ENCODE measurements at places on chromosomes 11 and 22.

DNA sequence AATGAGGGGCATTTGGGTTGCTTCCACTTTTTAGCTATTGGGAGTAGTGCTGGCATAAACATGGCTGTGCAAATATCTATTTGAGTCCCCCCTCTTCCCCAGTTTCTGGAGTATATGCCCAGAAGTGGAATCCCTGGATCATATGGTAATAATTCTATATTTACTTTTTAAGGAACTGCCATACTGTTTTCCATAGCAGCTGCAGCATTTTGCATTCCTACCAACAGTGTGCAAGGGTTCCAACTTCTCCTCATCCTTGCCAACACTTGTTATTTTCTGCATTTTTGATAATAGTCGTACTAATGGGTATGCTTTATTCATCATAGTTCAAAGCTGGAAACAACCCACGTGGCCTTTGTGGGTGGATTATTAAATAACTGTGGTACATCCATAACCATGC is 883.5 kb downstream of the TBC1D22A start:
- no peak for DNase-seq

- DNase-seq = no peak
Observed at GRCh38 chr22:22520020-22520656, at the start of gene ZNF280A. TSS of gene ZNF280A (minus strand) at chr22:22520270. CDS start at chr22:22515630, 4,640 bp downstream.

DNA sequence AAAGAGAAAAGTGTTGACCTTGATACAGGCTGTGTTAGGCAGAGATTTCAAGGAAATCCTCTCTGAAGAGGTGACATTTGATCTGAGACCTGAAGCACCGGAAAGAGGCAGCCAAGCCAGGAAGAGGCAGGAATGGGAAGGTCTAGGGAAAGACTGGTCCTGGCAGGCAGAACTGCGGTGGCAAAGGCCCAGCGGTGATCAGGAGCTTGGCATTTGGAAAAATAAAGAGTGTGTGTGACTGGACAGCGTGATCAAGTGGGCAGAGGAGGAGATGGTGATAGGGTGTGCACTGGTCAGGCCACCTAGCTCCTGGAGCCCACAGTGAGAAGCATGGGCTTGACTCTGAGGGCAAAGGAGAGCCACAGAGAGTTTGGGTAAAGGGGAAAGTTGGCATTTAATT is 27.2 kb upstream of the GAB4 start:
- DNase-seq = no peak

DNA sequence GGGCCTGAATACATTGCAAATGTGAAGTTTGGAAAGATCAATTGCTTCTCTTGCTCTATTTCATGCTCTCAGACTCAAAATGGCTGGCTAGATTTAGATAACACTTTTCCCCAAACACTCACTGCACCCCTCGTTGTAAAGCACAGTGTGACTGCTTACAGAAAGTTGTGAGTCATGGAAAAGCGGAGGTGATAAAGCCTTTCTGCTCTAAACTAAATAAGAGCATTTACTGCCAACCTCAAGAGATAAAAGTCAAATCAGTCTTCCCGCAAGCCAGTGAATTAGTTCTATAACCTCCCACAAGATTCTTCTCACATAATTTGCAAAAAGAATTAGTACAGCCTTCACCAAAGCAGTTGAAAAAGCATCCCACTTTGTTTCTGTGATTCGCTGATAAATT is 168.7 kb downstream of the WT1 start:
- DNase-seq = no peak

DNA sequence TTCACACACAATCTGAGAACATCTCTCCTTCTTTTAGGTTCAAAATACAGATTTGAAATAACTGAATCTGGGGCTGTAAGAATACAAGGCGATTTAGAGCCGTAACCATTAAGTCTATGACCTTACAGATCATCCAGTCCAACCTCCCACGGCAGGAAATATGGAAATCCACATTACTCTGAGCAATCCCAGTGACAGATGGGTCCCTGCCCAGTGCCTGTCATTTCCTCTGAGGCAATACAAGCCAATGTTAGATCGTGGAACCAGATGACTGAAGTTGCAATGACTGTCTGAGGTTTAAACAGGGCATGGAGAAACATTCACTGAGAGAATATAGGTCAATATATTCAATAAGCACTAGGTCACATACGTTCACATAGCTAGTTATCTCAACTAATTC is 77.4 kb upstream of the OR5AK2 start:
- no peak for DNase-seq

DNA sequence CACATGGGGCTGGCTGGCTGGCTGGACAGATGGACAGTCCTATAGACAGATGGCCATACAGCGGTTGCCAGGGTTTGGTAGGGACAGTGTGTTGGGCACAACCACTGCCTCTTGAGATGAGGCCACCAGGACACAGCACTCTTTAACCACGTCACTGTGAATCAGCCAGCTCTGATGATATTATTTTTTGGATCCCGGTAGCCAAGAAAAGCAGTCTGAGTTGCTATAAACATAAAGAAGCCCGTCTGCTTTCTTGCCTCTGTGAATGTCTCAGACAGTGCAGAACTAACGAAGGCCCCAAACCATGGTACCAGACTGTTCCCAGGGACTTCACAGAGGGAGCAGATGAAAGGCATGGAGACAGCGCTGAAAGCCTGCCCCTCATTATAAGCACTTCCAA is 115.9 kb upstream of the CSNK2A3 start:
- no peak for DNase-seq

DNA sequence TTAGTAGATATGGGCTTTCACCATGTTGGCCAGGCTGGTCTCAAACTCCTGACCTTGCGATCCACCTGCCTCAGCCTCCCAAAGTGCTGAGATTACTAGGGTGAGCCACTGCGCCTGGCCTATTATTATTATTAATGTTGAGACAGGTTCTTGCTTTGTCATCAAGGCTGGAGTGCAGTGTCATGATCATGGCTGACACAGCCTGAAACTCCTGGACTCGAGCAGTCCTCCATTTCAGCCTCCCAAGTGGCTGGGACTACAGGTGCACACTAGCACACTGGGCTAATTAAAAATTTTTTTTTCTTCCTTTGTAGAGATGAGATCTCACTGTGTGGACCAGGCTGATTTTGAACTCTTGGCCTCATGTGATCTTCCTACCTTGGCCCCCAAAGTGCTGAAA is 102.0 kb downstream of the STIM1 start:
- no peak for DNase-seq

DNA sequence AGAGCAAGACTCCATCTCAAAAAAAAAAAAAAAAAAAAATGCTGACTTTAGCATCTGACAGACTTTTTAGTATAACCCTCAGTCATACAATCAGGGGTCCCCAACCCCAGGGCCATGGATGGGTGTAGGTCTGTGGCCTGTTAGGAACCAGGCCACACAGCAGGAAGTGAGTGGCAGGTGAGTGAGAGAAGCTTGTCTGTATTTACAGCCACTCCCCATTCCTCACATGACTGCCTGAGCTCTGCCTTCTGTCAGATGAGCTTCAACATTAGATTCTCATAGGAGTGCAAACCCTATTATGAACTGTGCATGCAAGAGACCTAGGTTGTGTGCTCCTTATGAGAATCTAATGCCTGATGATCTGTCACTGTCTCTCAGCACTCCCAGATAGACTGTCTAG is 3.3 kb downstream of the FAM227A start:
- DNase-seq = no peak

DNA sequence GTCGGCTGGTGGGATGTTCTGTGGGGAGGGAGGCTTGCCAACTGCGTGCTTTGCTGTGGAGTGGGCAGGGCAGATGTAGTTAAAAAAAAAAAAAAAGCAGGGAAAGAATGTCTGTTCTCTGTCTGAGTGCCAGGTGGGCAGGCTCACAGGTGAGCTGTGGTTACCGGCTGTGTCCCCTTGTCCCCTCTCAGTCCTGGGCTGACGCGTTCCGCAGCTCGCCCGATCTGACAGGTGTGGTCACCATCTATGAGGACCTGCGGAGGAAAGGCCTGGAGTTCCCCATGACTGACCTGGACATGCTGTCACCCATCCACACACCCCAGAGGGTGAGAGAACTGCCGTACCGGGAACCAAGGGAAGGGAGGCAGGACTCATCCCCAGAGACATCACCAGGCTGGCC is 23.6 kb downstream of the TOM1 start:
- DNase-seq = no peak

DNA sequence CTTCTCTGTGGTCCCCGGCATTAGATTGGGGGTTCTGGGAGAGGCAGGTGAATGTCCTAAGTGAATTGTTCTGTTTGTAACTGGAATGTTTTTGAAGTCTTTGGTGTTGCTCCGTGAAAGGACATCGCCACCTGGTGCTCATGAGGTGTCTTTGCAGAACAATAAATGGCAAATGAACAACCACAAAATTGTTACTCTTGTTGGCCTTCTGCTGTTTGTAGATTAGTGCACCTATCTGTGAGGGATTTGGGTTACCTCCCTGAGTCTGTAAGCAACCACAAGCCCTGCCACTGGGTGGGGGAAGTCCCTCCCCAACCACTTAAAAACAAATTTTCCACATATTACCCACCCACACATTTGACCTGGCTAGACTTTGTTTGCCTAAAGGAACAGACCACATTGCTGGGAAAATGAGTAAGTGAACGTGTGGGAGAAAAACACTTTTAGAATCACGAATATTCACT is 4.7 kb downstream of the MPEG1 start:
- DNase-seq = peak; percentile 14

GRCh38 chr11:120344302-120345004 is 8.2 kb downstream of the ARHGEF12 start:
- DNase-seq = no peak

DNA sequence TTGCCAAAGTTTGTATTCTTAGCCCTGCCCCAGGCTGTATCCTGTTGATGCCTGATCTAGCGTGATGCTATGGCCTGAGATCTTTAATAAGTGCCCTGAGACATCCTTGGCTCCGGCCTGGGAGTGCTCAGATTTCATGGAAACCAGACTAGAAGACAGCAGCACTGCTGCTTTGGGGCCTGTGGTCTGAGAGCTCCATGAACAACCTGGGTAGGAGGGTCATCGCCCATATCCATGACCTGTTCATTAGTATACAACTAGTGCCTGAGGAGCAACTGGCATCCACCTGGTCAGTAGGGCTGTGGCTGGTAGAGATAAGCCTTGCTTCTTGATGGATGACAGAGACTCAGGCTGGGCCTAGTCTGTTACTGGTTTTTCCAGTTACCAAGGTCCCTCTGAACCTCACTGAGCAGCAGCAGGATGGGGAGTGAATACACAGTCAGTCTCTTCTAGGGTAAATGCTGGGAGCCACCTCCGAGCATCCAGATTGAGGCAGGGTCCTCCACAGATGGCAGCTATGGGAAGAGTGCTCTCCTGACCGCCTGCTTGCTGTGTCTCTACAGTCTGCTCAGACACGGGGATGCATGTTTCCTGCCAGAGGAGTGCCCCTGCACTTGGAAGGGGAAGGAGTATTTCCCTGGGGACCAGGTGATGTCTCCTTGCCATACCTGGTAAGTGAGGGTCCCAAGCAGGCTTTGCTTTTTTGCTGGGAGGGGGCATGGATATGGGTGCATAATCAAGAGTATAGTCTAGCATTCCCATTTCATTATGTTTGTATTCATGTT is 39.0 kb downstream of the OTOG start:
- no peak for DNase-seq

GRCh38 chr11:45578316-45578715 is 87.1 kb downstream of the CHST1 start:
- DNase-seq = no peak

- DNase-seq = no peak
Observed at GRCh38 chr11:57131080-57131790, 50.5 kb upstream of the LRRC55 start.

DNA sequence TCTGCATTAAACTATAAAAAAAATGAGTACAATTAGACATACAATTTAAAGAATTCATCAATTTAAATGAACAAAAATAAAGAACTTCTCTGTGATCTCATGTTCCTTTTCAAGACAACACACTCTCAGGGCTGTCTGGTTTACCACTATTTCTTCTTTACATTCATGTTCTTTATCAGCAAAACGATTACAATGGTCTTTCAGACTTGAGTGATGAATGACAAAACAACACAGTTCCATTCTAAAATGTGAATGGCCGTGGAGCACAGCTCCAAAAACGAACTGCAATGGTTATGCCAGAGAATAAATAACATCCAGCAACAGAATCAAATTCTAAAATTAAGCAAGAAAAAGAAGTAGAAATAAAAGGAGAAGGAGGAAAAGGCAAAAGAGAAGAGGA is 113.1 kb downstream of the CADM1 start:
- no peak for DNase-seq

DNA sequence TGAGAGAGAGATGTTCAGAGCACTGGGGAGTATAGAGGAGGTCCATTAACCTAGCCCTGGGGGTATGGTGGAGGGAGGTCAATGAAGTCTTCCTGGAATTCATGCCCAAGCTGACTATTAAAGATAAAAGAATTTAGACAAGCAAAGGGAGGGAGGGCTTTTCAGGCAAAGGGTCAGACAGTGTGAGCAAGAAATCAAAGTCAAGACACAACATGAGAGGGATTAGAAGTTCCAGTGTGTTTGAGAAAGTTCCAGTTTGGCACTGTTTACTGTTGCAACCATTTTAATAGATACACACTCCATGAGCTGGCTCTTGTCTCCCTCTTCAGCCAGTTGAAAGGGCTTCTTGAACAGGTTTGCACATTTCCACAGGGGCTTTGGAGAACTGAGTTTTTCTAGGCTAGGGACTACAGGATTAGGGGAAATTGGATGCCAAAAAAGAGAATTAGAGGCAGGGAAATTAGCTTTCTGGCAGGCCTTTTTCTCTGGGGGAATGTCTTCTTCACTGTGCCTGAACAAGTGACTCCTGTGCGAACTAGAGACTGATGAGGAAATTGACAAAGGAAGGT is 14.7 kb upstream of the NNMT start:
- no peak for DNase-seq

DNA sequence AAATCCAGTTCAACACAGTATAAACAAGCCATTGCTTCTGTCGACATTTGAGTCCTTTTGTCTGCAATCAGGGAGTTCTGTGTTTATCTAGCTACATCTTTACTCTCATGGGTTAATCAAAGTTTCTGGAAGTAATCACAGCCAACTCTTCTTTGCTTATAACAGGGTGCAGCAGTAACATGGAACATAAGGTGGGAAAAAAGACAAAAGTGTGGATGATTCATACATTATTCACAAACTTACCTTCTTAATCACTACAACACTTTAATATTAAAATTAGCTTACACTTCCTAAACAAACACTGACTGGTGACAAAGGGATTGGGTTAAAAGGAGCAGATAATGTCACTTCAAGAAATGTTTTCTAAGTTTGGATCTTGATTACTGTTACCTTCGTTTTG is 44.7 kb downstream of the SNX19 start:
- DNase-seq = no peak

All from stimulated activated CD8-positive, alpha-beta memory T cell treated with anti-CD3 and anti-CD28 coated beads, Interleukin-4, amount 100 ng/mL, for 4 hours (primary cell).